NCI-H774 (cell line): ENCODE measurements at places on chromosomes 16 and 17.

DNA sequence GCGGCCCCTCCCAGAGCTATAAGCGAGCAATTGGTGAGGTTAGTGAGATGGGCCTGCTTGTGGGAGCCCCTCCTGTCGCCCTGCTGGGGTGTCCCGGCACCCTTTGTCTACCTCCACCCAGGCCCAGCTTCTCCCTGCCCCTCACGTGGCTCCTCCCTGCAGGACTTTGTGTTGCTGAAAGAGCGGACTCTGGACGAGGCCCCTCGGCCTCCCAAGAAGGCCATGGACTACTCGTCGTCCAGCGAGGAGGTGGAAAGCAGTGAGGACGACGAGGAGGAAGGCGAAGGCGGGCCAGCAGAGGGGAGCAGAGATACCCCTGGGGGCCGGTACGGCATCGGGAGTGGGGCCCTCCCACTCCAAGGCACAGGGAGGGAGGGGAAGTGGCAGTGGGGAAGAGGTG, 6.1 kb upstream of the C17orf107 start:
- no peak for DNase-seq

GRCh38 chr16:1818873-1819525, 7.6 kb downstream of the HAGH start:
- no peak for DNase-seq

DNA sequence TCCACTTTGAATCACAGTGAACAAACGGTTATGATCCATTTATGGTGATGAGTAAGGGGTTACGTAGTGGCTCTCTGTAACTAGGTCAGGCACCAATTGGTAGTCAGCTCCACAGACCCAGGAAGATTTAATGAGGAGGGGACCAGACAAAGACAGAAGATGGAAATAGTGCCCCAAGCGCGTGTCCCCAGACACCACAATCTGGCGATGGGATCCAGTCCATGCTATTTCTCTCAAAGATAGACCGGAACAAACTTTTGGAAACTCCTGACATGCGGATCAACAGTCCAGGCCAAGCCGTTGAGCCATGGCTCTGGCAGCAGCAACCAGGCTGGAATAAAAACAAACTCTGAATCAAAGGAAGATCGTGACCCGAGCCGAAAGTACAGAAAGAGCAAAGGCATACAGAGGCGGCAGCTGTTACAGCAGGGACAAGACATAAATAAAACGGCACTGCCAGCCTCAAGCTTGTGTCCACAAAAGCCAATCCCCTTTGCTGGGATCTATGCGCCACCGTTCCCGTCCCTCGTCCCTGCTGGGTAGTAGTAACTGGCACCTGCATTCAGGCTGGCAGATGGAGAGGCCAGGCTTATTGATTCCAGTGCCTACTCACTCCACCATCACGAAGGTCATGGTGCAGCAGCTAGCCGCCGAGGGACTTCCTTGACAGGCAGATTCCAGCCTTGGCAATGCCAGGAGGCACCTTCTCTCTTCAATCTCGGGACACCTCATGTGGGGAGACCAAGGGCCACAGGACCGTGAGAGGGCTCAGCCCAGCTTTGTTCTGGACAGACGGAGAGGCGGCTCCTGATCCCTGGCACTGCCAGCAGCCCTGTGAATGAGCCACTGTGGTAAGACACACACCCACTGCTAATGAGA, 50.2 kb downstream of the CDH11 start:
- DNase-seq = no peak

- DNase-seq = no peak
Observed at GRCh38 chr17:51165680-51166197, 472 bp upstream of the NME2 start.

DNA sequence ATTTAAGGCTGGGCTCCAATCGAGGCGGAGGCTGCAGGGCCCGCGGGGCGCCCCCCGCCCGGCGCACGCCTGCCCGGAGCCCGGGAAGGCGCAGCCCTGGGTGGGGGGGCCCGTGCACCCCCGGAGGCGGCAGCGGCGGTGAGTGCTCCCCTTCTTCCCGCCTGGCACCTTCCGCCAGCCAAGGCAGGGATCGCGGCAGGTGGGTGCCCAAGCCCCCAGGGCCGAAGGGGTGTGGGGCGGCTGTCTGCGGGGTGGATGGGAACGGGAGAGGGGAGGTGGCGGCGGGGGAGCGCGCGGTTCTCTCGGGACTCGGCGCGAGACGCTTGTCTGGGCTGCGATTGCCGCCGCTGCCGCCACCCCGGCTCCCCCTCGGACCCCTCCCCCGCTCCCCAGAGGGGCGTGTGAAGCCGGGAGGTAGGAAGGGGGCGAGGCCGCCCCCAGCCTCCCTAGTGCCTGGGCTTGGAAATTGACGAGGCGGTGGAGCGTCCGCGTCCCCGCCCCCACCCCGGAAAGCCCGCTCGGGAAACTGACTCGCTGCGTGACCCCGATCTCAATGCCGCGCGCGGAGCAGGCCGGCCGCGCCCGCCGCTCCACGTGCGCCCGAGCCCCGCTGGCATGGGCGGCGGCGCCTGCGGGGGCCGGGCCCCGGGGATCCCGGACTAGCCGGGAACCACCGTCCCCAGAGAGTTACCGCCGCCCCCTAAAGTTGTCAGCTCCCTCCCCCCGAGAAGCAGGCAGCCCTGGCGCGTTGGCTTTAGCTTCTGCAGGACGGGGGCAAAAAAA, 231.5 kb downstream of the MRTFB start:
- no peak for DNase-seq

DNA sequence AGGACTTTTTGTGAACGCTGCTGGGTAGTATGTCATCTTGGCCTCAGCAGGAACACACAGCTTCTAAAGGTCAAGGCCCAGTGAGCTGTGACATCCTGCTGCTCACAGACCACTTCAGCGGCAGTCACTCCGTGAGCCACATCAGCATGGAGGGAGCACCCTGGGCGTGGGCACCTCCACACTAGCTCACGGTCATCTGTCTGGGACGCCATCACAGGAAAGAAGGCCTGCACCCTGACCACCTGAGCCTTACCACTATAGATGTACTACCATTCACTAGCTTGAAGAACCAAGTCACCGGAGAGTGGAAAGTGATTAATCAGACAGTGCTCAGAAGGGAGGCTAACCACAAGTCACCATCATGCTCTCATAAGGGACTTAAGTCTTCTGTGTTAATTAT, 3.3 kb downstream of the AXIN1 start:
- no peak for DNase-seq

- no peak for DNase-seq
Observed at GRCh38 chr16:6558126-6558525, 774.5 kb upstream of the RBFOX1 start.

- DNase-seq = no peak
Observed at GRCh38 chr17:65328567-65328966, 191.4 kb downstream of the RGS9 start.
